ENCODE measurements at places on chromosomes 2 and 18. TPM values are rescaled to one million over a fixed set of nuclear protein-coding genes. Genes with fewer than 3 reads are reported as not detected.

DNA sequence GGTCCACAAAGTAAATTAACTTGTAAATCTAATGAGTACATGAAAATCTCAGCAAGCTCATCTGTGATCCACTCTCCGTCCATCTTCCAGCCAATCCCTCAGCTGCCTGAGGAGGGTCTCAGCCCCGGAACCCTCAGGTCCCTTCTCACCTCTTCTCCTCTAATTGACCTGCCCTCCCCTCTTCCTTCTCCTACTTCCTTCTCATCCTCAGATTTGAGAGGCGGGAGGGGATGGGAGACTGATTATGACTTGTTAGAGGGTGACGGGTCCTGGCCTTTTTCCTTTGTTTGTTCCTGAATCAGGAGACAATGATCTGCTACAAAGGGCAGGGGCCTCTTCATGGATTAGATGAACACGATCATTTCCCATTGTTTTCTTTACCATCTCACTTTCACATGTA is 80.1 kb downstream of the CYBRD1 start:
- no peaks in the 10 kb centered on the region for H3K27me3 ChIP-seq
- no peak overlapping the region for H3K4me3 ChIP-seq
- H3K4me1 ChIP-seq, result no peaks in the 10 kb centered on the region
- H3K27ac ChIP-seq, result no peak overlapping the region
- DNase-seq, result no peak

- no peaks in the 10 kb centered on the region for H3K4me1 ChIP-seq
- no peaks in the 10 kb centered on the region for H3K36me3 ChIP-seq
- H3K27ac ChIP-seq, result no peak overlapping the region
- no peak overlapping the region for H3K4me3 ChIP-seq
- no peak for DNase-seq
- H3K27me3 ChIP-seq, result no peaks in the 10 kb centered on the region
Observed at GRCh38 chr2:127118038-127118437, 11.1 kb upstream of the BIN1 start.

- no peaks in the 10 kb centered on the region for H3K27me3 ChIP-seq
- no peak overlapping the region for H3K4me3 ChIP-seq
- no peaks in the 10 kb centered on the region for H3K4me1 ChIP-seq
Observed at GRCh38 chr18:73479477-73479876, 611.7 kb upstream of the NETO1 start.

GRCh38 chr18:57811477-57812125 is 8.5 kb upstream of the ATP8B1 start:
- H3K4me1 ChIP-seq, result 0 out of 2 replicates have a peak, but pooled peaks cover 3% of the 10 kb centered on the region
- H3K27me3 ChIP-seq, result no peaks in the 10 kb centered on the region
- no peak for DNase-seq
- H3K4me3 ChIP-seq, result no peak overlapping the region
- no peak overlapping the region for H3K27ac ChIP-seq

- no peak overlapping the region for H3K27ac ChIP-seq
- DNase-seq, result no peak
- H3K4me3 ChIP-seq, result no peak overlapping the region
Observed at GRCh38 chr2:45568935-45569334, 42.1 kb downstream of the SRBD1 start.

DNA sequence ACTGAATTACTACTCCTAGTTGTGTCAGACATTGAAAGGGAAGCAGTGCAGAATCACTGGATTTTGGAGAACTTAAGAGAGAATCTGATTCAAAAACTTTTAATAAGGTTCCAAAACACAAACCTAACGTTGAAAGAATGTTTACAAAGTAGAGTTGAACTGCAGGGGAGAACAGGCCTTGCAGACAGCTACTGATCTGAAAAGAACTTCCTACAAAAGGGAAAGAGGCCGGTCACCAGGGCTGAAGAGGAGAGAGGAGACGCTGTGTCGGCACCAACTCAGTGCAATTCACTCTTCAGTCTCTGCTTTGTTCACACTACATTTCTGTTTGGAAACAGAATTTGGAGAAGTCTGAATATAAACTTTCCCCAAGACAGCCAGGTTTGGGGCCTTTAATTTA is 124.0 kb downstream of the GAREM1 start:
- H3K27ac ChIP-seq, result no peak overlapping the region
- H3K27me3 ChIP-seq, result no peaks in the 10 kb centered on the region
- H3K4me1 ChIP-seq, result peaks cover 6% of the 10 kb centered on the region
- no peak for DNase-seq
- H3K36me3 ChIP-seq, result no peaks in the 10 kb centered on the region
- H3K4me3 ChIP-seq, result no peak overlapping the region

- no peak overlapping the region for H3K4me3 ChIP-seq
- H3K27ac ChIP-seq, result no peak overlapping the region
- no peak for DNase-seq
- no peaks in the 10 kb centered on the region for H3K36me3 ChIP-seq
Observed at GRCh38 chr2:157698430-157698829, 69.8 kb upstream of the ACVR1C start.

Gene GULP1
- 51.5 TPM for total RNA-seq

Gene DYNAP
- not detected for total RNA-seq
